Thymus (tissue), 14 donors: ENCODE measurements at places on chromosomes 2 and 18.

GRCh38 chr2:174552880-174553279 is 44.7 kb downstream of the WIPF1 start:
- H3K4me1 ChIP-seq, result no peaks in the 10 kb centered on the region
- DNase-seq, result no peak
- no peak overlapping the region for H3K27ac ChIP-seq
- H3K27me3 ChIP-seq, result no peaks in the 10 kb centered on the region

GRCh38 chr2:165757906-165758675 is 36.0 kb downstream of the GALNT3 start:
- no peak overlapping the region for H3K4me3 ChIP-seq
- H3K4me1 ChIP-seq, result no peaks in the 10 kb centered on the region
- DNase-seq, result no peak
- no peak overlapping the region for H3K27ac ChIP-seq
- H3K36me3 ChIP-seq, result no peaks in the 10 kb centered on the region
- no peaks in the 10 kb centered on the region for H3K27me3 ChIP-seq

GRCh38 chr2:201886504-201886903 is 80.2 kb downstream of the CDK15 start:
- H3K27me3 ChIP-seq, result peaks cover 15% of the 10 kb centered on the region
- no peak overlapping the region for H3K4me3 ChIP-seq
- H3K36me3 ChIP-seq, result no peaks in the 10 kb centered on the region
- no peak overlapping the region for H3K27ac ChIP-seq
- peaks cover 13% of the 10 kb centered on the region for H3K4me1 ChIP-seq

- H3K4me3 ChIP-seq, result no peak overlapping the region
- H3K27me3 ChIP-seq, result no peaks in the 10 kb centered on the region
- no peak for DNase-seq
- no peaks in the 10 kb centered on the region for H3K36me3 ChIP-seq
- peaks cover 2% of the 10 kb centered on the region for H3K4me1 ChIP-seq
- H3K27ac ChIP-seq, result no peak overlapping the region
Measured at GRCh38 chr2:227479865-227480475, 8.0 kb downstream of the AGFG1 start.

DNA sequence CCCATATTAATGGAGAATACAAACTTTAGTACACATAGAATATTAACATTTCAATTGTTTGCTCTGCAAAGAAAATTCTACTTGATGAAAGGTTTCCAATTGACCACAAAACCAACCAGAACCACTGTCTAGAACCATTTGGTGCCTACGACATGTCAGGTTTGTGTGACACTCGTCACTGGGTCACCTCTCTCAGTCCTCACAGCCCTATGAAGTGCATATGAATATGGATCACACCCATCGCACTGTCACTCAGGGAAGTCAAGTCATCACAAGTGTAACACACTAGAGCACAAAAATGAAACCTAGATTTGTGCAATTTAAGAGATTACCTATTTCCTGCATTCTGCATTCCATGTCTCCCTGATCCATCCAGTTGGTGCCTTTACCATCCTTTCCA is 43.7 kb downstream of the PTPN2 start:
- peaks cover 53% of the 10 kb centered on the region for H3K4me1 ChIP-seq
- peaks cover 33% of the 10 kb centered on the region for H3K36me3 ChIP-seq
- DNase-seq, result no peak
- peak overlapping the region; percentile 53 for H3K27ac ChIP-seq
- no peaks in the 10 kb centered on the region for H3K27me3 ChIP-seq

DNA sequence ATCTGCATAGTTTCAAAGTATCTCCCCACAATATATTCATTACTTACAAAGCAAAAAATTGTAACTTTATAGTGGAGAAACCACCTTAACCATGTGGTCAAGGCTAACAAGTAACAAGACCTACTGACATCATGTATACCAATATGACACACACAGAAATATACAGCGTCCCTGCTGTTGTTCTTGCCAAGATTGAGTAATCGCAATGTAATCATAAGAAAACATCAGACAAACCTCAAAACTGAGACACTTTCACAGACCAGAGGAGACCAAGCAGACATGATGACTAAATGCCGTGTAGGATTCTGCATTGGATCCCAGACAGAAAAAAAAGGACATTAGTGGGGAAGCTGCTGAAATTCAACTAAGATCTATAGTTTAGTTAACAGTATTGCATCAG is 123.0 kb downstream of the ACAA2 start:
- H3K27me3 ChIP-seq, result no peaks in the 10 kb centered on the region
- H3K4me1 ChIP-seq, result no peaks in the 10 kb centered on the region
- no peak for DNase-seq
- no peak overlapping the region for H3K27ac ChIP-seq
- no peaks in the 10 kb centered on the region for H3K36me3 ChIP-seq

DNA sequence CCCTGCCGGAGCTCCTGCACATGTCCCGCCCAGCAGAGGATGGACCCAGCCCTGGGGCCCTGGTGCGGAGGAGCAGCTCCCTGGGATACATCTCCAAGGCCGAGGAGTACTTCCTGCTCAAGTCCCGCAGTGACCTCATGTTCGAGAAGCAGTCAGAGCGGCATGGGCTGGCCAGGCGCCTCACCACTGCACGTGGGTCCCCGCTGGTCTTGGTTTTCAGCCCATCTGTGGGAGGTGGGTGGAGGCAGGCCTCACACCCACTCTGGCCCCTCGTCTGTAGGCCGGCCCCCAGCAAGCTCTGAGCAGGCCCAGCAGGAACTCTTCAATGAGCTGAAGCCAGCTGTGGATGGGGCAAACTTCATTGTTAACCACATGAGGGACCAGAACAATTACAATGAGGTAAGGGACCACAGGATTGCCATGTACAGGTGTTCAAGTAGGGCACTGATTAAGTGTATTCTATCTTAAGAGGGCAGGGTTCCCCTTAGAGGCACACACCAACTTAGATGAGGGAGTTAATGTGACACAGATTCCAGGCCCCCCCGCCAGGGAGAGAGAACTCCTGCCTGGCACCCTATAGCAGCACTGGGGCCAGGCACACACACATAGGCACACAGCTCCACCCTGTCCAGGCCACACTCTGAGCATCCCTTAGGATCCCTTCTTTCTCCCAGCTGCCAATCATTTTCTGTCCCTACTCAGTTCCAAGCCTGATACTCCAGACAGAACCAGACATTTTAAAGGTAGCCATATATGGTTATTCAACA is 5.4 kb upstream of the CHRNG start:
- no peaks in the 10 kb centered on the region for H3K4me1 ChIP-seq
- H3K27me3 ChIP-seq, result peaks cover 16% of the 10 kb centered on the region
- H3K36me3 ChIP-seq, result no peaks in the 10 kb centered on the region

- H3K27me3 ChIP-seq, result no peaks in the 10 kb centered on the region
- H3K36me3 ChIP-seq, result no peaks in the 10 kb centered on the region
- H3K4me1 ChIP-seq, result no peaks in the 10 kb centered on the region
- no peak for DNase-seq
- H3K4me3 ChIP-seq, result no peak overlapping the region
- no peak overlapping the region for H3K27ac ChIP-seq
Measured at GRCh38 chr2:1691366-1691765, 52.9 kb downstream of the PXDN start.

- no peak overlapping the region for H3K4me3 ChIP-seq
- H3K4me1 ChIP-seq, result no peaks in the 10 kb centered on the region
- no peak overlapping the region for H3K27ac ChIP-seq
- no peaks in the 10 kb centered on the region for H3K36me3 ChIP-seq
Measured at GRCh38 chr18:51273437-51273836, 76.0 kb upstream of the MEX3C start.

- H3K4me3 ChIP-seq, result no peak overlapping the region
- H3K27me3 ChIP-seq, result no peaks in the 10 kb centered on the region
- no peak for DNase-seq
- H3K36me3 ChIP-seq, result peaks cover 48% of the 10 kb centered on the region
Measured at GRCh38 chr2:73947412-73948018, 20.8 kb downstream of the DGUOK start.

DNA sequence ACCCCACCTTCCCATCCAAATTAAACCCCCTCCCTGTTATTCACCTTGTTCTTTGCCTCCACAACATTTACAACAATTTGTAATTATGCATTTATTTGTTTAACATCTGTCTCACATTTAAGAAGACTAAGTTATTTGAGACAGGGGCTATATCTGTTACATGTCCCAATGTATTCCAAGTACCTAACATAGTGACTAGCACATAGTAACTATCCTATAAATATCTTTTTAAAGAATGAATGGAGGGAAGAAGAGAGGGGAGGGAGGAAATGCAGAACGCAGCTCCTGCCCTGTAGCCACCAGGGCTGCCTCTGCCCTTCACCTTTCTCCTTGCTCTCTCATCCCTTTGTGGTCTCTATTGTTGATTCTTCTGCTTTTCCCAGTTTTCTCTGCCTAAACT is 40.6 kb downstream of the HDHD2 start:
- H3K36me3 ChIP-seq, result peaks cover 21% of the 10 kb centered on the region
- H3K4me1 ChIP-seq, result no peaks in the 10 kb centered on the region
- no peak for DNase-seq
- no peaks in the 10 kb centered on the region for H3K27me3 ChIP-seq

DNA sequence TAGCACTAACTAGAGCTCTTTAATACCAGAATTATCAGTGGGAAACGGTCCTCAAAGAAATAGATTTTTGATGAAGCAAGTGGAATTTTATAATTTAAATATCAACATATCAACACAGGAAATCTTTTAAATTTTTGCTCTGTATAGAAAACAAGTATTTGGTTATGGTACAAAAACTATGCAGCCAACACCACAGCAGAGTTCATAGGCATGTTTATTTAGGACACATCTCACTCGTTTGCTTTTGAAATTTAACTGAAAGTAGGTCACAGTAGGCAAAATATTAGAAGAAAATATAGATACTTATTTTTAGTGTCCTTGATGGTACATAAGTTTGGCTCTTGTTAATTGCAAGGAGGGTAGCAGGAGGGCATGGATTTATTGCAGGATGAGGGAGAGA is 34.3 kb upstream of the TANC1 start:
- no peaks in the 10 kb centered on the region for H3K27me3 ChIP-seq
- H3K4me3 ChIP-seq, result no peak overlapping the region
- DNase-seq, result no peak
- no peaks in the 10 kb centered on the region for H3K36me3 ChIP-seq
- H3K4me1 ChIP-seq, result no peaks in the 10 kb centered on the region
- H3K27ac ChIP-seq, result no peak overlapping the region

DNA sequence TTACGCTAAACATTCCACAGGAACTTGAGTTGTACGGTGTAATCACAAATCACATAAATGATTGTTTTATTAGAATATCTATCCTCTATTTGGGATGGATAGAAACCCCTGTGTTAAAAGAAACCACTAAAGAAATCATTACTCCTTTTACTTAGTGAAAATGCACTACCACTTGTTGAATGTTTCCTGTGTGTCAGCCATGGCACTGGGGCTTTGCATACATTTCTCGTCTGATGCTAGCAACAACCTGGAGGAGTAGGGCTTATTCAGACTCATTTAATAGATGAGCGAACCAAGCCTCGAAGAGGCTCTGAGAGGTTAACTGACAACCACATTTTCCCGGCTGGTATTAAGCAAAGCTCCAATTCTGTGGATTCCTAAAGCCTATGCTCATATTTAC is 60.5 kb upstream of the PELI1 start:
- DNase-seq, result no peak
- H3K27ac ChIP-seq, result peak overlapping the region; percentile 77
- H3K36me3 ChIP-seq, result no peaks in the 10 kb centered on the region
- H3K27me3 ChIP-seq, result no peaks in the 10 kb centered on the region

GRCh38 chr2:13768274-13768673 is 864.2 kb upstream of the LRATD1 start:
- no peaks in the 10 kb centered on the region for H3K27me3 ChIP-seq
- H3K4me1 ChIP-seq, result no peaks in the 10 kb centered on the region
- H3K36me3 ChIP-seq, result no peaks in the 10 kb centered on the region
- no peak overlapping the region for H3K27ac ChIP-seq
- H3K4me3 ChIP-seq, result no peak overlapping the region

GRCh38 chr2:88807237-88807962 is 115.9 kb downstream of the RPIA start:
- H3K27ac ChIP-seq, result no peak overlapping the region
- peaks cover 22% of the 10 kb centered on the region for H3K36me3 ChIP-seq
- no peaks in the 10 kb centered on the region for H3K27me3 ChIP-seq
- H3K4me3 ChIP-seq, result no peak overlapping the region
- H3K4me1 ChIP-seq, result no peaks in the 10 kb centered on the region

GRCh38 chr2:26086155-26086637 is 52.3 kb downstream of the RAB10 start:
- no peak for DNase-seq
- H3K36me3 ChIP-seq, result peaks cover 2% of the 10 kb centered on the region
- no peak overlapping the region for H3K27ac ChIP-seq
- no peaks in the 10 kb centered on the region for H3K4me1 ChIP-seq
- no peaks in the 10 kb centered on the region for H3K27me3 ChIP-seq

GRCh38 chr18:74082742-74083556 is 64.7 kb downstream of the FBXO15 start:
- DNase-seq, result peak; percentile 46
- H3K27me3 ChIP-seq, result no peaks in the 10 kb centered on the region
- H3K4me3 ChIP-seq, result peak overlapping the region; percentile 1
- no peaks in the 10 kb centered on the region for H3K36me3 ChIP-seq

- H3K4me3 ChIP-seq, result no peak overlapping the region
- H3K4me1 ChIP-seq, result no peaks in the 10 kb centered on the region
- no peaks in the 10 kb centered on the region for H3K36me3 ChIP-seq
- H3K27me3 ChIP-seq, result no peaks in the 10 kb centered on the region
Measured at GRCh38 chr2:194566907-194567660, 1089.9 kb upstream of the SLC39A10 start.

DNA sequence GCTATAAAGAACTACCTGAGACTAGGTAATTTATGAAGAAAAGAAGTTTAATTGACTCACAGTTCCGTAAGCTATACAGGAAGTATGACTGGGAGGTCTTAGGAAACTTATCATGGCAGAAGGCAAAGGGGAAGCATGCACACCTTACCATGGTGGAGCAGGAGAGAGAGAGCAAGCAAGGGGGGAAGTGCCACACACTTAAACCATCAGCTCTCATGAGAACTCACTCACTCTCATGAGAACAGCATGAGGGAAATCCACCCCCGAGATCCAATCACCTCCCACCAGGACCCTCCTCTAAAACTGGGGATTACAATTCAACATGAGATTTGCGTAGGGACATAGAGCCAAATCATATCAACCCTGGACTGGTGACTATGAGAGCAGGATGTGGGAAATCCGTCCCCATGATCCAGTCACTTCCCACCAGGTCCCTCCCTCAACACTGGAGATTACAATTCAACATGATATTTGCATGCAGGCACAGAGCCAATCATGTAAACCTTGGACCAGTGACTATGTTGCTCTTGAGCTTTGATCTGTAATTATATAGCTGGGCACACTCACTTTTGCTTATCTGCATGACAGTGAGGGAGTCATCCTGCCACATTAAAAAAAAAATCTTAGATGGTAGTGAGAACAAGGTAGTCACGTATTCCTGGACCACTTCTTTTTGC is 12.9 kb downstream of the ADAM23 start:
- DNase-seq, result no peak
- H3K36me3 ChIP-seq, result no peaks in the 10 kb centered on the region
- H3K4me3 ChIP-seq, result no peak overlapping the region
- H3K27ac ChIP-seq, result no peak overlapping the region
- H3K4me1 ChIP-seq, result no peaks in the 10 kb centered on the region

GRCh38 chr18:31275722-31276463 is 42.1 kb upstream of the DSG1 start:
- H3K36me3 ChIP-seq, result no peaks in the 10 kb centered on the region
- no peaks in the 10 kb centered on the region for H3K27me3 ChIP-seq
- H3K4me3 ChIP-seq, result no peak overlapping the region
- peak overlapping the region; percentile 39 for H3K27ac ChIP-seq

GRCh38 chr2:237729681-237730475 is 68.7 kb upstream of the RBM44 start:
- DNase-seq, result no peak
- H3K36me3 ChIP-seq, result peaks cover 7% of the 10 kb centered on the region
- no peaks in the 10 kb centered on the region for H3K4me1 ChIP-seq
- H3K27ac ChIP-seq, result no peak overlapping the region

- no peaks in the 10 kb centered on the region for H3K4me1 ChIP-seq
- no peak overlapping the region for H3K4me3 ChIP-seq
- H3K27me3 ChIP-seq, result no peaks in the 10 kb centered on the region
- no peak overlapping the region for H3K27ac ChIP-seq
- no peak for DNase-seq
- no peaks in the 10 kb centered on the region for H3K36me3 ChIP-seq
Measured at GRCh38 chr2:122703676-122704075, 948.2 kb downstream of the TSN start.
